ENCODE measurements at places on chromosomes 1 and 21. TPM values are rescaled to one million over a fixed set of nuclear protein-coding genes. Genes with fewer than 3 reads are reported as not detected.

DNA sequence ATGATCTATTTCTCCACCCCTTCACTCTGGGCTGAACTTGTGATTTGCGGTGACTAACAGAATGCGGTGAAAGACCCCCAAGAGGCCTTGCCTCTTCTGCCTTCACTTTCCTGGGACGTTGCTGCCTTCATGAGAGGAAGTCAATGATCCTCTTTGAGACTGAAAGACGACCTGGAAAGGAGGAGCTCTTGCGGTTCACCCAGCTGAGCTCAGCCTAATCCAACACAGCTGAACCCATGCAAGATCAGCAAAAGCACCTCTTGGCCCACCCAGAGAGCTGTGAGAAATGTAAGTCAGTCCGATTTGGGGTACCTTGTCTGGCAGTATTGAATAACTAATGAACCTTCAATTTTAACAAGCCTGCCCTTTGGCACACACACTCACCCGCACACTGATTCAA, 767.4 kb upstream of the TPTE start:
- DNase-seq, result no peak

DNA sequence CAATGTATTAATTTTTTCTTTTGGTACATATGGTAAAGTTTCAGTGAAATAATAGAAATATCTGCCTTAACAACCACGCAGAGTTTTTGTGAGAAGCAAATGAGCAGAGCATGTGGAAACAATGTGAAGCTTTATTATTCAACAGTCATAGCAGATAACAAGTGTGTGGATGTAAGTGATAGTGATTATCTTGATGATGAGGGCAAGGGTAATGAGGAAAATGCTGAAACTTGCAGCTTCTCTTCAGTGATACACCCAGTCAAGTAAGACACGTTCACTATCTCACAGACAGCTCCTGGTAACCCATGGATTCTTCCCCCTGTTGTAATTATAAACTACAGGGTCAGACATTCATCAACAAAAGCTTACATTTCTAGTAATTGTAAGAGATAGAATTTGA, 14.6 kb upstream of the OR2L5 start:
- no peak for DNase-seq

DNA sequence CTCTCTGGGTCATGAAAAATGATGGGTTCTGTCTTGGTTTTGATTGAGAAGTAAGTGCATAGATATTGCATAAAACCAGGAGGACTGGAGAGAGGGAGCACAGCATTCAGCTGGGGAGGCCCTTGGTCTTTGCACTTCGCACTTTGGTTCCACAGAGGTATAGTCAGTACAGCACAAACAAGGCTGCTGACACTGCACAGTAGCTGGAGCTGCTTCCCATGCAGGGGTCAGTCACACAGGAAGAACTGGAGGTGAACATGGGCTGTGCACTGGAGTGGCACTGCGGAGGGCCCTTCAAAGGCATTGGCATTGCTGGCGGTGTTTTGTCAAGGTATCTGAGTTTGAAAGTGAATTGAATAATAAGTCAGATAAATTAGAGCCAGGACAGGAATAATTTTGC, 4.5 kb upstream of the LCE2D start:
- DNase-seq, result no peak

DNA sequence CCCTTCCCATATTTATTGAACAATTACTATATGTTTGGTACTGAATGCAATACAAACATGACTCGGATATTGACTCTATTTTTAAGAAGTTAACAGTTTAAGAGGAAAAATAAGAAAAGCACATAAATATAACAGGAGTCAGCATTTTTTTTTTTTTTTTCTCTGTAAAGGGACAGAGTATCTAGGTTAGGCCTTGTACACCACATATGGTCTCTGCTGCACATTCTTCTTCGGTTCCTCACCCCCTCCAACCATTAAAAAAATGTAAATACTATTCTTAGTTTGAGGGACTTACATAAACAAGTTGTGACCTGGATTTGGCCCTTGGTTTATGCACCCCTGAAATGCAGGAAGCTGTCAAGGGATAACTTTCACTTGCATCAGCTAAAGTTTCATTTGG, 40.4 kb downstream of the PHC2 start:
- peak; percentile 79 for DNase-seq

DNA sequence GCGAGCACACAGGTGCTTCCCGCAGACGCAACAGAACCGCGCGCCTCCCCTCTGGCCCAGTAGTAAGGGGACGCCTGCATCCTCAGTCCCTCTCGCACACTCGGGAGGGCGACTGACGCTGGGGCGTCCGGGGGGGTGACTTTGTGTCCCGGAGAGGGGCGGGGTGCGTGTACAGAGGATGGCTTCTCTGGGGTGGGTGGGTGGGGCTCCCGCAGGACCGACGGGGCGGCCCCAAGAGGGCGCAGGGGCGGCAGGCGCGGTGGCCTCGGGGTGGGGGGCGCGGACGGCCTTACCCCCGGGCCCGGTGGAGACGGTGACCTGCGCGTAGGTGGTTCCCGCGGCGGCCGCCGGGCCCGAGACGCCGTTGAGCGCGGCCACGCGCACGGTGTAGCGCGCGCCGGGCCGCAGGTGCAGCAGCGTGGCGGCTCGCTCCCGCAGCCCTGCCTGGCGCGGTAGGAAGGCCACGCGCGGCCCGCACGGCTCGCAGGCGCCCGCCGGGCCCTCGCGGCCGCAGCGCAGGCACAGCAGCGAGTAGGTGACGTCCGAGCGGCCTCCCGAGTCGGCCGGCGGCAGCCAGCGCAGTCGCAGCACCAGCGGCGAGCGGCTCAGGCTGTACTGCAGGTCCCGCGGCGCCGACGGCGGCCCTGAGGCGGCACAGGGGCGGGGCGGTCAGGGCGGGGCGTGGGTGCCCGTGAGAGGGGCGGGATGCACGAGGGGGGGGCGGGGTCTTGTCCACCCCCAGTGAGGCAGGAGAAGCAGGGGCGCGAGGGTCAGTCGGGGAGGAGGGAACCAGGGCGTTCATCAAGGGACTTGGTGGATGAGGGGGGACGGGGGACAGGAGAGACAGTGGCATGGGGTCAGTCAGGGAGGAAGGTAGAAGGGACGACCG, 12.1 kb downstream of the EPHA10 start:
- DNase-seq, result no peak

DNA sequence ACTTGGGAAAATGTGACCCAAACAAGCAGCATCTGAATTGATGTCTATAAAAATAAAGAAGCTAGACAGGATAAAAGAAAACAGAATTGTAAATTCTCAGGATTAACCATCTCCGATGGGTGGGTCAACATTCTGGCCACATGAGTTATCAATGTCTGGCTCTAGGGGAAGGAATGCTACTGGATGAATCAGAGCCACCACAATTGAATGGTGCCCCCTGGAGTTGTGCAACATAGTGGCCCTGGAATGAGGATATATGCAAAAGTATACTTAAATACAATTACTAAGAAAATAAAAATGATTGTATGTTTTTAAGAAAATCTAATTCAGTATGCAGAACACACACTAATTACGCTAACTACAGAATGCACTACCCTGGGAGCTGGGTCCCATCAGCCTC, 185.6 kb downstream of the TGFBR3 start:
- peak; percentile 67 for DNase-seq

GRCh38 chr1:155085504-155086127, 7.0 kb downstream of the EFNA3 start:
- DNase-seq, result peak; percentile 31

- DNase-seq, result peak; percentile 35
Measured at GRCh38 chr21:36589352-36589971, 109.5 kb upstream of the SIM2 start.

GRCh38 chr1:223759273-223759672, 46.9 kb downstream of the CAPN2 start:
- no peak for DNase-seq

DNA sequence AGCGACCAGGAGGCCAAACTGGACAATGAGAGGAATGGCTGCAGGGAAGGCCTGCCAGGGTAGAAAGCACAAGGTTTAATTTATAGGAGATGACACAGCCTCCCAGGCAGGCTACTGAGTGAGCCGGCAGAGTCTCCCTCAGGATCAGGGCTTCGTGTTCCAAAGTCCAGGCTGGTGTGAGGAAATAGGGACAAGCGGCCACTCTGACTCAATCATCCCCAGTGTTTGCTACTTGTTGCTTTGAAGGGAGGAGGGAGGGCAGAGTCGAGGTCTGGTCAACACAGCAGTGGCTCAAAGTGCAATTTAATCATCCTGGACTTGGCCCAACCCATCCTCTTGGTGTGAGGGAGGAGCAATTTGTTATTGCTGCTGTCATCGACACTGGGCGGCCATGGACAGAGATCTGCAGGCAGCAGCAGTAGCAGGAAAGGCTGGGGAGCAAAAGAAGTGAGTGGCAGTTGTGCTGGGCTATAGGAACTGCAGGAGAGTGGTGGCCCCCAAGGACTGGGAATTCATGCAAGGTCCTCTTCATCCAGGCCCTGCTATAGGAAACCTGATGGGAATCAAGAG, 27.5 kb downstream of the TBX15 start:
- DNase-seq, result peak; percentile 82

- DNase-seq, result no peak
Measured at GRCh38 chr1:167342846-167343245, 122.2 kb downstream of the POU2F1 start.

- no peak for DNase-seq
Measured at GRCh38 chr1:93746021-93746812, 64.6 kb upstream of the BCAR3 start.

DNA sequence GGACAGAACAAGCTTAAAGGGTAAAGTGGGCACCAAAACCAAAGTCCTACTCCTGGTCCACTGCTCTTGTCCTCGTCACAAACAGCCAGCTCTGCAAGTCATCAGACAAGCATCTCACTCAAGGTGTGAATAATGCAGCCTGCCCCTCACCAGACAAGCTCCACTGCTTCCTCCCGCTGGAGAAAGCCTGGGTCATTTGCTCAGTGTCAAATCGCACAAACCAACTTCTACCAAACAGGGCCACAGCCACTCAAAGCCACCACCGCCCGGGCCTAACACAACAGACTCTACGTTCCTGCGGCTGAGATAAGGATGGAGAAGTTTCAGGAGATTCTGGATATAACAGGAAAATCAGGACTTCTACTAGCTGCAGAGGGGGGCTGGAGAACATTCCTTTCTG, 3.3 kb downstream of the SSBP3 start:
- no peak for DNase-seq

GRCh38 chr21:35637431-35637830, 422.9 kb downstream of the SETD4 start:
- peak; percentile 83 for DNase-seq

- no peak for DNase-seq
Measured at GRCh38 chr1:57963581-57963980, 539.7 kb upstream of the DAB1 start.

LCK gene
- not detected for total RNA-seq

TCHHL1 gene
- not detected for total RNA-seq

ACTL8 gene
- not detected for total RNA-seq

LAD1 gene
- total RNA-seq, result not detected

DNAJB4 gene
- 252 TPM for total RNA-seq

OR10J5 gene
- total RNA-seq, result not detected

GPR89B gene
- 10.9 TPM for total RNA-seq

SPRR3 gene
- total RNA-seq, result not detected

SMIM1 gene
- 1.7 TPM for total RNA-seq

TMEM200B gene
- 15.4 TPM for total RNA-seq

Measured in HFFc6 (cell line).